NCI-H146 (cell line): ENCODE measurements at places on chromosomes 1 and 21.

GRCh38 chr1:7389906-7390603 is 381.0 kb upstream of the VAMP3 start:
- no peak for DNase-seq

DNA sequence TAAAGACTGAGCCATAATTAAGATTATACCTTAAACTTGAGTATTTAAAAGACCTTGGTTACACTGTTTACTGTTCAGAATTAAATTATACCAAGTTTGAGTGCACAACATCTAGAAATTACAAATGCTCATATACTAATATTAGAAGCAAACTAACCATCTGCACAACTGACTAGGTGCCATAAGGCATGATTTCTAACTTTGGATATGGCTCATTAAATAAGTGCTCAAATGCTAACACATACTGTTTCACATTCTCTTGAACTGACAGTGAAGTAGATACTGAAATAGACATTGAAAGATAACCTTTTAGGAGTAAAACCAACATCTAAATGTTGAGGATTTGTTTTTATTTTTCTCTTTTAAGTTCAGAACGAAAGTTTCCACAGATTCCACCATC is 74.1 kb downstream of the PRKAA2 start:
- no peak for DNase-seq

DNA sequence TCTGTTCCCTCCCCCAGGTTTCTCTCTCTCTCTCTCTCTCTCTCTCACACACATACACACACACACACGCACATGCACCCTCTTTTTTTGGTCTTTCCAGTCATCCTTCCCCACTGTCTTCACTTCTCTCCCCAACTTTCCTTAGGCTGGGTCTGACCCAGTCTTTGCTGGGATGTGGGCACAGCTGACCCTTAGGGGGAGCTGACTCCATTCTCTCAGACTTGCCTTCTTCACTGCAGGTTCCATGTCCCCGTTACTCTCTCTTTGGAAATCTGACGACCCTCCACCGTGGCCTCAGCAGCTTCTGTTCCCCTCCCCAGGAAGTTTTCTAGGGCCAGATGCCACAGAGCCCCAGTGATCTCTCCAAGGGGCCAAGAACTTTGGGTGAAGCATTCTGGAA is 2.1 kb downstream of the DISP3 start:
- no peak for DNase-seq

DNA sequence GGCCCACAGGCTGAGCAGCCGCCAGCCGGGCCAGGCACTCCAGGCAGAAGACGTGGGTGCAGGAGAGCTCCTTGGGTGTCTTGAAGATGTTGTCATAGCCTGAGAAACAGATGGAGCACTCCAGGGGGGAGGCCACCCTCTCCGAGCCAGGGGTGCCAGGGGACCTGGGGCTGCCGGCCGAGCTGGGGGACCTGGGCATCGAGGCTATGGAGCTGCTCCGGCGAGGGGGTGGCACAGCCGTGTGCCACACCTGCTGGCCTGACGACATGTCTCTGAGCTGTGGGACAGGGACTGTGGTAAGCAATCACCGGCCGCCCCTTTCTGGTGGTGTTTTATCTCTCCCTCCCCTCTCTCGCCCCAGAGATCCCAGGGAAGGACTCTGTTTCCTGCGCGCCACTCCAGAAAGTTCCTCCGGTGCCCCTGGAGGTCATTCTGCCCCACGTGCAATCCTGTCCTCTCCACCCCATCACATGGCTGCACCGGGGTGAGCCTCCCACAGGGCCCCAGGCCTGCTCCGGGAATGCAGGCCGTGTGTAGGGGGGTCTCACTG is 1.7 kb downstream of the RNF223 start:
- no peak for DNase-seq

- peak; percentile 85 for DNase-seq
Observed at GRCh38 chr1:201167041-201167991, 13.0 kb upstream of the TMEM9 start.

DNA sequence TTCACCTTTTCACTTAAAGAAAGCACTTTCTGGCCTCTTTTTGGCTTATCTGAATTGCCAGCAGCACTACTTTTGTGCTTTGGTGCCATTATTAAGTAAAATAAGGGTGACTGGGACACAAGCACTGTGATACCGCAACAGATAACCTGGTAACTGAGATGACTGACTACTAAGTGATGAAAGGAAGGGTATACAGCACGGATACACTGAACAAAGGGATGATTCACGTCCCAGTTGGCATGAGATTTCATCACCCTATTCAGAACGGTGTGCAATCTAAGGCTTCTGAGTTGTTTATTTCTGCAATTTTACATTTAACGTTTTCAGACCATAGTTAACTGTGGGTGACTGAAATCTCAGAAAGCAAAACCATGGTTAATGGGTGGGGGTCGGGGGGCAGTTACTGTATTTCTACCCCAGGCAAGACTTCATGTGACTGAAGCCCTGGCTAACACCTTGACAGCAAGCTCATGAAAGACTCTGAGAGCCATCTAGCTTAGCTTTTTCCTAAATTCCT is 102.8 kb downstream of the CLIC6 start:
- no peak for DNase-seq

GRCh38 chr21:44375281-44375651 is 21.8 kb downstream of the TRPM2 start:
- DNase-seq: no peak

DNA sequence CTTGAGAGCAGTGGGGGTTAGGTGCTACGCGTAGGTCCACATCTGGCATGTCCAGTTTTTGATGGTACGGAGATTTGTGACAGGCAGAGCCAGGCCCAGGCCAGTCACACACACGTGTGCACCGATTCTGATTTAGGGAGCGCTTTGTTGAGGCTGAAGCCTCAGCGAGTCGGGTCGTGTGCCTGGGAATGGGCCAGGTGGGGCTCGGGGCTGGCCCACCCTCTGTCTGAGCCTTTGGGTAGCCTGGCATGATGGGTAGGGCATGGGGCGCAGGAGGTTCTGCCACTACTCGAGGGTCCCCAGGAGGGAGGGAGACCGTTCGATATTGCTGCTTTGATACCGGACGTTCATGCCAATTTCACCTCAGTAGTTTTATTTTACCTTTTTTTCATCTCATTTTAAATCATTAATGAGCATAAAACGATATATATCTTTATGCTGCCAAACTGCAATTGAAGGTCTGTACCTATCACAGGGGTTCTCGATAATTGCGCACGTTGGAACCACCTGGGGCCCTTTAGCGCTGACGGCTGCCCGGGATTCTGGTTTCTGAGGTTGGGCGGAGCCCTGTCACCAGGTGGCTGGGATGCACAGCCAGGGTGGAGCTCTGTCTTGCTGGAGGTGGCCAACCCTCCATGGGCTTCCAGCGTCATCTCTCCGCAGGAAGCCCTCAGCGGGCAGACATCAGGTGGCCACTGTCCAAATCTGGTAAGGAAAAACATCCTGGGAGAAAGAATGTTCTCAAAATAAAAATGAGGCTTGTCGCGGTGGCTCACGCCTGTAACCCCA is 71.9 kb downstream of the SCCPDH start:
- DNase-seq: no peak
